ENCODE measurements at places on chromosomes 11 and 22.

DNA sequence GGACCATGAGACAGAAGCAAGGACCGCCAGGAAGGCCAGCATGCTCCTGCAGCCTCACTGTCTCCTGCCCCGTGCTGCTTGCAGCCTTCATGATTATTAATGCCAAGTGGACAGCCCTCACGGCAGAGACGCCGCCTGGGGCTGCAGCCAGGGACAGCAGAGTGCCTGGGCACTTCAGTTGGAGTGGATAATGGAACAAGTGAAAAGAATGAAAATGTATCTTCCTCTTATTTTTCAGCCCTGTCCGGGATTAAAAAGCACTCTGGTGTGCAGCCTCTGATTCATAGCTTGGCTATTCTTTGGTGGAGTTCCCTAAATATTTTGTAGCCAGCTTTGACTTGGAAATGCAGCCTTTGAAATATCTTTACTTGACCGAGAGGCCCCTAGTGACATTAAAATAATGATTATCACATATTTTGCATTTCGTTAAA is 1404.2 kb downstream of the BRD1 start:
- peak; percentile 0 for DNase-seq

GRCh38 chr11:69951821-69952220 is 126.3 kb upstream of the ANO1 start:
- no peak for DNase-seq

GRCh38 chr22:21622011-21622918 is 7.6 kb downstream of the YDJC start:
- DNase-seq = no peak

- DNase-seq = peak; percentile 32
These were observed at the start of gene SLCO2B1 for GRCh38 chr11:75150879-75151278. SLCO2B1 (plus strand) TSS chr11:75151107; CDS start chr11:75151382, 275 bp downstream.

DNA sequence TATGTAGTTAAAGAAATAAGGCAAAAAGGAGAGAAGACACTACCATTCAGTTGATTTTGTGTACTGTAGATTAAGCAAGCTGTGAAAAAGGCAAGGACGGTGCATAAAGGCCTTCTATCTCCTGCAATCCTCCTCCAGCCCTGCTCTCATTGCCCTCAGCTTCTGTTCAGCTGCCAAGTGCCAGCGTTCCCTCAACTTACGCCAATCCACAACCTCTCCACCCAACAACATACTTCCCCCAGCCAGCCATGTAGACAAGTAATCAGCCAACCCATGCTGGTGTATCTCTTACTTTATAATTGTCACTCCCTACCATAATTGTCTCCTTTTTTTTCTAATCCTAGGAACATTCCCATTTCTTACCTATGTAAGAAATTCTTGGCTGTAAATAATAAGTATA is 30.1 kb upstream of the ANO5 start:
- no peak for DNase-seq

- no peak for DNase-seq
These were observed 134.3 kb downstream of the TEAD1 start for GRCh38 chr11:12808519-12808918.

DNA sequence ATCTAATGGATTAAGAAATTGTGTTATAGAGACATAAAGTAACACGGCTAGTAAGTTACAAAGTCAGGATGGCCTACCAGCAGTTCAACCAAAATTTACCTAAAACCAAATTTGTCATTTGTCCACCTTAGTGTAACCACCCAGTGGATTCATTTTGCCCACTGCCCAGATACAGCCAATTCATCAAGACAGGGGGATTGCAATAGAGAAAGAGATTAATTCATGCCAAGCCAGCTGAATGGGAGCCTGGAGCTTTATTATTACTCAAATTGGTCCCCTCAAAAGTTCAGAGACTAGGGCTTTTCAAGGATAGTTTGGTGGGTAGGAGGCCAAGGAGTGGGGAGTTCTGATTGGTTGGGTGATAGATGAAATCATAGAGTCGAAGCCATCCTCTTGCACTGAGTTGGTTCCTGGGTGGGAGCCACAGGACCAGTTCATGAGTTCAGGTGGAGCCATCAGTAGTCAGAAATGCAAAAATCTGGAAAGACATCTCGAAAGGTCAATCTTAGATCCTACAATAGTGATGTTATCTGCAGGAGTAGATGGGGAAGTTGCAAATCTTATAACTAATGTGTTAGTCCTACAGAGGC is 304.2 kb upstream of the CADM1 start:
- no peak for DNase-seq

GRCh38 chr11:33667819-33668467 is 32.7 kb downstream of the C11orf91 start:
- DNase-seq = peak; percentile 85

GRCh38 chr11:99376463-99376862 is 355.7 kb downstream of the CNTN5 start:
- DNase-seq = no peak

DNA sequence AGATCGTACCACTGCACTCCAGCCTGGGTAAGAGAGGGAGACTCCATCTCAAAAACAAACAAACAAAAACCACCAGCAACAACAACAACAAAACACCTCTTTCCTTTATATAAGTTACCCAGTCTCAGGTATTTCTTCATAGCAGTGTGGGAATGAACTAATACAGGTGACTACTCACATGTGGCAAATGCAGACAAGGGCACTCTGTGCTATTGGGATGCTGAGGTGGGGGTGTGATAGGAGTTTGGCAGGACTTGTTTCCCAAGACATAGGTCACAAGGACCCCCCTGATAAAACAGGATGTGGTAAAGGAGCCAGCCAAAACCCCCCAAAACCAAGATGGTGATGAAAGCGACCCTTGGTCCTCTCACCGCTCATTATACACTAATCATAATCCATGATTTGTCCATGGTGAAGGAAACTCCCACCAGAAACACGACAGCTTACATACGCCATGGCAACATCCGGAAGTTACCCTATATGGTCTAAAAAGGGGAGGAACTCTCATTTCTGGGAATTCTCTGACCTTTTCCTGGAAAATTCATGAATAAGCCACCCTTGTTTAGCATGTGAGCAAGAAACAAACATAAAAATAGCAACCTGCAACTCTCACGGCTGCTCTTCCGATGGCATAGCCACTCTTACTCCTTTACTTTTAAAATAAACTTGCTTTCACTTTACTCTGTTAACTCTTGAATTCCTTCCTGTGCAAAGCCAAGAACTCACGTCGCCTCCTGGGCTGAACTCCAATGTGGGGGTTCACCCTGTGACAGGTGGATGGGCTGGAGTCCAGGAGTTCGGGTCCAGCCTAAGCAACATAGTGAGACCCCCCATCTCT is 18.8 kb upstream of the INCENP start:
- DNase-seq = no peak

DNA sequence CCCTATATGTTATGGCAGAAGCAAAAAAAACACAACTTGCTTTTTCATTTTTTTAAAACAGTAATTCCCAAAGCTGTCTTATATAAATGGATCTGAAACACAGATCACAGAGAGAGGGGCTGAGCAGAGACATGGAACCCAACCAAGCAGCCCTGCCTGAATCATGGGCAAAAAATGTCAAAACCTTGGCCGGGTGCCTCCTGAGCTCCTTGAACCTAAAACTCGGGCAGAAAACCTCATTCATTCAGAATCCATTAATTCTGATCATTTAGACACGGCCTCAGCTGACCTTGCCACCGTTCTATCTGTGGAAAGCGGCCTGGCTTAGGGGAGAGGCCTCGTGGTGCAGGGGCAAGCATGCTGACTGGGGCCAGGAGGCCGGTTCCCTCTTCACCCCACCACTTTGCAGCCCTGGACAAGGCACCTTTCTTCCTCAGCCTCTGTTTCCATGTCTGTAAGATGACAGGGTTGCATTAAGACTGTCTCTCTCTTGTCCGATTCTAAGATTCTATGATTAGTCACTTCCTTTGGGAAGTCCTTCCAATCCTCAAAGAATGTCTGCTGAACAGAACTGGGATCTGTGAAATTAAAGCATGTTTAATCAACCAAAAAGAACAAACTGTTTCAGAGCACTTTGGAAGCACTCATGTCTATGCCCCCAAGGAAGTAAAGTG is 26.0 kb downstream of the TENM4 start:
- no peak for DNase-seq
